ENCODE measurements at places on chromosomes 6 and 20.

- DNase-seq, result no peak
These were observed 125.6 kb downstream of the BANF2 start for GRCh38 chr20:17825252-17825959.

DNA sequence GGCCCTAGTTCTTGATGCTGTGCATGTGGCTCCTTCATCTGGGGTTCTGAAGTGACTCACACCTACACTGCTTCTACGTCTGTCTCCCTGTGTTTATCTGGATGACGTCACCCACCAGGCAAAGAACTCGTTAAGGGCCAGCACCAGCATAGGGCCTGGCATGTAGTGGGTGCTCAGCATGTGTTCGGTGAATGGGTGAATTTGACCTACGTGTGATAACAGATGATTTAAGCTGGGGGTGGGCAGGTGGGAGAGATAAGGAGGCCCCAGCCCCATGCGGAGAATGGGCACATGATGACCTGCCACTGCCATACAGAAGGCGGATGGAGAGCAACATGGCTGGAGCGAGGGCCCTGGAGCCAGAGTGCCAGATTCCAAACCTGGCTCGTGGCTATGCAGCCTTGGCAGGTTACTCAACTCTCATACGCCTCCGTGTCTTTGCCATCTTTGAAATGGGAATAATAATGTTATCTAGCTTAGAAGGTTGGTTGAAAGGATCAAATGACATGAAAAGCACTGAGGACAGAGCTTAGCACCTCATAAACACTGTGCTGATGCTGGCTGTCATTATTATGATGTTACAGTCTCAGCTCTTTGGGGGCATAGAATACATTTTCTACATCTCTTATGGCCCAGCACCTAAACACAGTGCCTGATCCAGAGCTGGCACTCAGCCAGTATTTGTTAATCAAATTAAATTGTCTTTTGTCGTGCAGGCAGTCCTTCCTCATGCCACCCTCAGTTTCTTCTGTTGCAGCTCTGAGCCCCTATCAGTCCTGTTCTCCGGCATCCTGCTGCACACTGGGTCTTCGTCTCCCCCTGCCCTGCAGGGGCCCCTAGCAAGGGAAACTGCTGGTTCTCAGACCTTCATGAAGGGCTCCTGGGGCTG is 39.6 kb downstream of the VEGFA start:
- peak; percentile 75 for DNase-seq

DNA sequence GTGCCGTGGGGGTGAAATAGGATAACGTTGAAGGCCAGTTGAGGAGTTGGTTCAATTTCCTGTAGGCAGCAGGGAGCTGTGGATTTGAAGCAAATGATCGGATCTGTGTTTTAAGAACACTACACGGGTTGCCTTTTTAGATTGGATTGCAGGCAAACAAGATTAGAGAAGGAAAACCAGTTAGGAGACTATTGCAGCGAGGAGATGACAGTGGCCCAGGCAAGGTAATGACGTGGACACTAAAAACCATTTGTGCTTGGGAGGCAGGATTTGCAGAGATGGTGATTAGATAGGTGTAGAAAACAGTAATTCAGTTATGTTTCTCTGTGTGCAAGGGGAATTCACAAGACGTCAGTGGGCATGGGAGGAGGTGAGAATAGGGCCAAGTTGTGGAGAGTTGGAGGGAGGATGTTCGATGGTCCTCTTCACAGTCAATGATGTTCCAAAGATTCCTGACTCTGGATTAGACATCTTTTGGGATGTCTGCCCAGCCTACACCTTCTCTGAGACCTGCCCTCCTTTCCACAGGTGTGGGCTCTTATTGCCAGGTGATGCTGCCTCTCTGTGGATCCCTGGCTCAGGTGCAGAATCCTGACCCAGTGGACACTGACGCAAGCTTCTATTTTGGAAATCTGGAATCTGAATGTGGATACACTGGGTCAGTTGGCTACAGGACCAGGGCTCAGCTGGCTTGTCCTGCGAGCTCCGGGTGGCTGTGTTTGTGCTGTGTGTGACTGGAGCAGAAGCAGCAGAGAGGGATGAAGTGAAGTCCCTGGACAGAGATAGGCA is 54.2 kb downstream of the TFAP2C start:
- DNase-seq, result no peak

DNA sequence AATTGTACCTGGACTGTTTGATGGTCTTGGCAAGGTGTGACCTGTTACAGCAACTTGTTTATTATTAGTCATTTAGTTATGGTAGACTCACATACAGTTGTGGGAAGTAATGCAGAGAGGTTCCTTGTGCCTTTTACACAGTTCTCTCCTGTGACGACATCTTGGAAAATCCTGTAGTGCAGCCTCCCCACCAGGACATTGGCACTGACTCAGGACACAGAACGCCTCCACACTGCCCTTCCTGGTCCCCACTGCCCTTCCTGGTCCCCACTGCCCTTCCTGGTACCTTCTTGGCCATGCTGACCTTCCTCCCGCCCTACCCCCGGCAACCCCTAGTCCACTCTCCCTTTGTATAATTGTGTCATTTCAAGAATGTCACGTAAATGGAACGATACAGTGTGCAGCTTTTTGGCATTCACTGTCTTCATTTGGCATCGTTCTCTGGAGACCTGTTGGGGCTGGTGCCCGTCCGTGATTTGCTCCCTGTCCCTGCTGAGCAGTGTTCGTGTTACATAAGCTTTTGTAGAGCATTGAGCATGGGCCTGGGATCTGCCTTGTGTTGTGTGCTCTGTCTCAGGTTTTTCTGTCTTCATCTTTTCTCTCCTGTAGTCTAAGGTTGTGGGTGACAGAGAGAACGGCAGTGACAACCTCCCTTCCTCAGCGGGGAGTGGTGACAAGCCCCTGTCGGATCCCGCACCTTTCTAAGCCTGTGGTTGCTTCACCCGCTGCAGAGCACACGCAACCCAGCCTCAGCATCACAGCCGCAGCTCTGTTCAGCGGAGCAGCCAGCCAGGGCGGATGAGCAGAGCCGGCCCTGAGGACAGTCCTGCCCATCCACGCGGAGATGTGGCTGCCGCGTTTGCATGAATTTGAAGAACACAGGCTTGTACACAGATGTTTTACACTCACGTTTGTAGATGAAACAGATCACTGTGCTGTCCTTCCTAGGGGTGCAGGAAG is 5.4 kb upstream of the DNAJC5 start:
- no peak for DNase-seq

- no peak for DNase-seq
These were observed 18.7 kb upstream of the NRSN1 start for GRCh38 chr6:24107294-24107693.

DNA sequence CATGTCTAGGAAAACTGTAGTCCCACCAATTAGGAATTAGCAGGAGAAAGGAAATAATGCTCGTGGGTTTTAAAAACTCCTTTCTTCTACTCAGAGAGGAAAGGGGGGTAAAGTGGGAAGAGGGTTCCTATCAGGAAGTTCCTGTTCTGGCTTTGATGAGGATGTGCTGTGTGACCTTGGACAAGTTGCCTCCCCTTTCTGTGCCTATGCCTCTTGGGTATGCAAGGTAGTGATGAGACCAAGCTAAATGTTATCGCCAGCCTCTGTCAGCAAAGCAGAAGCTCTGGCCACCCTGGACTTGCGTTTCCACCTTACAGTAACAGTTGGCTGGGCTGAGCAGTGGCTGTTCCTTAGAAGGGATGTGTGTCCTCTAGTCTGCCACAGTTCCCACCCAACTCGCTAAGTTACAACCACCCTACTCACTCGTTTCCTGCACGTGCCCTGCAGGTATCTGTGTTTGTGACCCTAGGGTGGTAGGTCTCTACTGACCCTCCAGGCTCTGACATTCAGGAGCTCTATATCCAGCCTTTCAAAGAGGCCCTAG is 110.0 kb downstream of the PREX1 start:
- DNase-seq, result no peak

- DNase-seq, result no peak
These were observed 15.7 kb downstream of the MANEA start for GRCh38 chr6:95593025-95593424.

- DNase-seq, result no peak
These were observed 1.6 kb downstream of the ADGRB3 start for GRCh38 chr6:68636666-68637065.

DNA sequence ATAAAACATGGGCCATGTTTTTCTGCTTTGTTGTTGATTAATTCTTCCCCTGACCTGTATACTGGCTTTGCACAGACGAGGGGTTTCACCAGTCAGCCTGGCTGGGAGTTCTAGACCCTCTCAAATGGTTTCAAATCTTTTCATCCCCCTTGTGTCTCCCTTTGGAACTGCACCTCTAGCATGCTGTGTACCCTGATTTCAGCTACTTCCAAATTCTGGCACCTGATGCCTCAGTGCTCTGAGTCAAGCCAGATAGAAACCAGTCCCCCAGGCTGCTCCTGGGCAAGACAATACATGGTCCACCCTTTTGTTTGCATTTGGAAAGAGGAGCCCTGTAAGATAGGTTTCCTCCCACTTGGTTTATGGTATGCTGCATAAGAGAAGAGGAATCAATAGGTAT is 290.2 kb downstream of the BTBD3 start:
- peak; percentile 38 for DNase-seq

GRCh38 chr6:82072121-82072521 is 175.4 kb downstream of the IBTK start:
- no peak for DNase-seq

DNA sequence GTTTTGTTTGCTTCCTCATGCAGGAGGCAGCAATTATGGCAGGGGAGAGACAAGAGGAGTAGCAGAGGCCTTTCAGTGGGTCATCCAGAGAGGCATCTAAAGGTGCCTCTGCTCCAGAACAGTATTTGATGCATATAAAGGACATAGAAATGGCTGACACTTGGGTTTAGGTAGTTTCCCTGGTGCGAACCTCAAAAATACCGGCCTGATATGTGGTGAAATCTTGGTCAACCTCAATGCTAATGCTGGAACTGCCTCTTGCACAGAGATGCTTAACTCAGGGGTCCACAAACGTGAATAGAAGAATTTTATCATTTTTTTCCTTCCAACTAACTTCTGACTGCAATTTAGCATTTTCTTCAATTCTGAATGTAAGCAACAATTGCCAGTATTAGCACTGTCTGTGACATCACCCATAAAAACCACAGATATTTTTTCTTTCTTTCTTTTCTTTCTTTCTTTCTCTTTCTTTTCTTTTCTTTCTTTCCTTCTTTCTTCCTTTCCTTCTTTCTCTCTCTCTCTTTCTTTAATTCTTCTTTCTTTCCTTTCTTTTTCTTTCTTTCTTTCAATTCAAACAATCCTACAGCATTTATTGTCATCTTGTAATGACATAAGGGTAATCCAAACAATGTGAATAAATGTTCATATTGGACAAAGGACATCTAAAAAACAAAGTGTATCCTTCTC is 180.0 kb upstream of the UST start:
- no peak for DNase-seq

DNA sequence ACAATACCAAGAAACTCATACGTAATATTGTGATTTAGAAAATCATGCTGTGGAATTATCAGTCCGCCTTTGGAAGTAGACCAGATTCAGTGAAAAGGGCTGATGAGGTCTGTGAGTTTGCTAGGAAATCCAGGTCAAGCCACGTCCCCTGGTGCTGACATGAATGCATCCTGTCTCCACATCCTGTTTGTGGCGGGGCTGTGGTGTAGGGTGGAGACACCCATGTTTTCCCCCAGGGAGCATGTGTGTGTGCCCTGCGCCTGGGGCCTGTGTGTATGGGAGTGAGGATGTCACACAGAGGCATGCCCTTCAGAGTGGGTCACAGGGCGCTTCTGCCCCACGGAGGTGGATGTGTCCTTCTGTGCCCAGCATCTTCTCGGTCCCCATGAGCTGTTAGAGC is 109.1 kb downstream of the SASH1 start:
- DNase-seq, result no peak

- DNase-seq, result no peak
These were observed 52.1 kb downstream of the DEK start for GRCh38 chr6:18212231-18212630.
